HL-60 (cell line): ENCODE measurements at places on chromosomes 3 and 15.
A peak's percentile ranks its signal among the peaks of the same experiment; 100 is the strongest.

DNA sequence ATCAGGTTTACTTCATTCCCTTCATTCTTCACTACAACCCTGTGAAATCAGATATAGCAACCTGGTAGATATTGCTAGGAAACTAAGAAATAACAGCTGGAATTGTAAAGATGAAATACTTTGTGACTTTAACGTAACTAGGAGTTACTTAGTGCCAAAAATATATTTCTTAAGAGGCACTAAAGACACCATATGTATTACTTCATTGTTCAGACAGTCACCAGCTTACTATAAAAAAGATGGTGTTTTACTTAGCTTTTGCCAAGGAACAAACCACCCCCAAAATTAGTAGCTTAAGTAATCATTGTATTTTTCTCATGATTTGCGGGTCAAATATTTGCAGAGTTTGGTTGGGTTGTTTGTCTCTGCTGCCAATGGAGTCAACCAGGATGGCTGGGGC, 62.5 kb downstream of the PROS1 start:
- no peak for DNase-seq

DNA sequence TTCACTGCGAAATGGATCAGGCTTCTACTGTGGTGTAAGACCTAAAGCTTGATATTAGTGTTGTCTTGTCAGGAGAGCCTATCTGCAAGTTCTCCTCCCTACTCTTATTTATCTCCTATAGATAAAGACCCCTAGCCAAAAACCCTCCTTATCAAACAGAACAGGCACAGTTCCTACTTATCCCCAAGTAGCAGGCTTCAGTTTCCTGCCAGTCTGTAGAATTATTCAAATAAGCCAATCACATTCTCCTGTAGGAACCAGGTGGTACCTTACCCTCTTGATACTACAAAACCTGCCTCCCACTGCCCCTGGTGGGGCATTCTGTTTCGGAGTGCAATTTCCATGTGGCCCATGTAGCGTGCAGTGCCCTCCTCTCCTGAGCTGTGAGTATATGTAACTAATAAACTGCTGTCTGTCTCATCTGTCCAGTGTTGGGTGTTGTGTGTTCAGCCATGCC, 28.7 kb downstream of the HDGFL3 start:
- DNase-seq = no peak

DNA sequence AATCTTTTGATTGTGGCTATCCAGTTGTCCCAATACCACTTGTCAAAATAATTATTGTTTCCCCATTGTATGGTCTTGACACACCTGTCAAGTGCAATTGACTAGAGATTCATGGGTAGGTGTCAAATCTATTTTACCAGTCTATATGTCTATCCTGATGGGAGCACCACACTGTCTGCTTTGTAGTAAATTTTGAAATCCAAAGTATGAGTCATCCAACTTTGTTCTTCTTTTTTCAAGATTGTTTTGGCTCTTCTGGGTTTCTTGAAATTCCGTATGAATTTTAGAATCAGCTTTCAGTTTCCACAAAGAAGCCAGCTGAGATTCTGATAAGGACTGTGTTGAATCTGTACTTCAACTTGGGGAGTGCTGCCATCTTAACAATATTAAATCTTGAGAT, 71.9 kb downstream of the CSNK1G1 start:
- peak; percentile 34 for DNase-seq

DNA sequence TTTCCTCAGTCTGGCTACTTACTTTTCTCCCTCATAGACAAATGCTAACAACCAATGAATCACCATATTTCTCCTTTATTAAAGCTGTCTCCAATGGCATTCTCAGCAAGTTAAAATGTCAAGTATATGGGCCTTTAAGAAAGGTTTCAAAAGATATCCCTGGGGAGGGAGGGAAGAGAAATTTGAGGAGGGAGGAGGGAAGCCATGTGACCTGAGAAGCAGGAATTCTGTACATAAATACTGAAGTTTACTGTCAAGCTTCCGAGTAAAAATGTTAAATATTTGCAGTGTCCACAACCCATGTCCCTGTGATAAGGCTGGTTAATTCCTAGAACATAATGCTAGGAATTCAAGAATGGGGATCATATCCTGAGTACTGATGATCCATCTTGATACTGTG, 175.9 kb downstream of the CNTN4 start:
- no peak for DNase-seq

- no peak for DNase-seq
Observed at GRCh38 chr3:182567700-182568099, 225.6 kb upstream of the ATP11B start.

DNA sequence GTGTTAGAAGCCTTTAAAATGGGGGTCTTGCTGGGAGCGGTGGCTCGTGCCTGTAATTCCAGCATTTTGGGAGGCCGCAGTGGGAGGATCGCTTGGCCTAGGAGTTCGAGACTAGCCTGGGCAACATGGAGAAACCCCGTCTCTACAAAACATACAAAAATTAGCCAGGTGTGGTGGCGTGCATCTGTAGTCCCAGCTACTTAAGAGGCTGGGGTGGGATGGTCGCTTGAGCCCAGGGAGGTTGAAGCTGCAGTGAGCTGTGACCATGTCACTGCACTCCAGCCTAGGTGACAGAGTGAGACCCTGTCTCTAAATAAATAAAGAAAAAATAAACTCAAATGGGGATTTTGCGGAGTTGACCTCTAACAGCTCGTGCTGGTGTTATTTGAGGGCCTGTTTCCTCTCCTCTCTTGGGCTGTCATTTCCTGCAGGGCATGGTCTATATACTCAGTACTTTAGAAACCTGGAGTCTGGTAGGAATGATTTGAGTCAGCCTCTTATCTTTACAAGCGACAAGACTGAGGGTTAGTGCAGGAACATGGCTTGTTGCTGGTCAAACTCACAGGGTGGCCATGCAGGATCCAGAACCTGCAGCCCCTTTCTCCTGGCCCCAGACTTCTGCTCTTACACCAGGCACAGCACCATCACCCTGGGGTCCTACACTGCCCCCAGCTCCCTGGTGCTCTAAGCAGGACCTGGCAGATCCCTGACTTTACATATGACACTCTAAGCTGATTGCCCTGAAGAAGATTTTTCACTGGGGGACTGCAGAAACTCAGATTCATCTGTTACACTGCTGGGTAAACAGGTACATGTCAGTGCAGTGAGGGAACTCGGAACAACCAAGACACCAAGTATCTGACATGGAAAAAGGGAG, 15.1 kb downstream of the EHD4 start:
- DNase-seq = no peak

DNA sequence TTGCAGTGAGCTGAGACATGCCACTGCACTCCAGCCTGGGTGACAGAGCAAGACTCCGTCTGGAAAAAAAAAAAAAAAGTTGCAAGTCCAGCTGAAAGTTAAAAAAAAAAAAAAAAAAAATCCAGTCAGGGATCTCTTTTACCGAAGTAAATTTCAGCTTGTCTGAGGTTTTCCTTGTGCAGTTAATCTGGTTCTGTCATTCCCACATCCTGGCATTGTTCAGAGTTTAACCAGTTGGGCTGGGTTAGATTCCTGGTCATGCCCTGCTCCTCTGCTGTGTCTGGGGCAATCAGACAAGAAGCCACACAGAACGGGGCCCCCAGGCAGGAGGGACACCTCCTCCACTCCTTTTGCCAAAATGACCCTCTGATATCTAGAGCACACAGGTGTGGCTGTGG, 84.1 kb upstream of the KLHL25 start:
- no peak for DNase-seq

DNA sequence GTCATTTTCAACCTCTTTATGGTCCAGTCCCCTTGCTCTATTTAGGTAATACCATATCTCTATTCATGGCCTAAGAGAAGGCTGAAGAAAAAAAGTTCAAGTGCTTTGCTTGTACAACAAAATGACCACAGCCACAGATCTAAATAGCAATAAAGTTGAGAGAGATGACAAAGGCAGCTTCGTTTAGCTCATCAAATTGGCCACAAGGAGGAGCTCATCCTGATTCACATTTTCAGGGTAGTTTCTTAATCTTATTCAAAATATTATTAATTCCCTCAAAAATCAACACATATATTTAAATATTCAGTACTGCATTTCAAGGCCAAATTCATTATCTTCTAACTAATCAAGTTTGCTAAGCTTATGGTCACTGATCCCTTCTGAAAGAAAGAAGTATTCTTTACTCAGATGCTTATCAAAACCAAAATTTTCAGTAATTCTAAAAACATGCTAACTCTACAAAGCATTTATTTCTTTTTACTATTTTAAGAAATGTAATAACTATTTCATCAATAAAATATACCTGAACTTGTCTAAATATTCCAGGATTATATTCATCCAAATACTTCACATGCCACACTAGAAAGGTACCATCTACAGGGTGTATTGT, 85.5 kb downstream of the DMXL2 start:
- no peak for DNase-seq

GRCh38 chr15:90570643-90571042, 40.9 kb downstream of the CRTC3 start:
- no peak for DNase-seq

DNA sequence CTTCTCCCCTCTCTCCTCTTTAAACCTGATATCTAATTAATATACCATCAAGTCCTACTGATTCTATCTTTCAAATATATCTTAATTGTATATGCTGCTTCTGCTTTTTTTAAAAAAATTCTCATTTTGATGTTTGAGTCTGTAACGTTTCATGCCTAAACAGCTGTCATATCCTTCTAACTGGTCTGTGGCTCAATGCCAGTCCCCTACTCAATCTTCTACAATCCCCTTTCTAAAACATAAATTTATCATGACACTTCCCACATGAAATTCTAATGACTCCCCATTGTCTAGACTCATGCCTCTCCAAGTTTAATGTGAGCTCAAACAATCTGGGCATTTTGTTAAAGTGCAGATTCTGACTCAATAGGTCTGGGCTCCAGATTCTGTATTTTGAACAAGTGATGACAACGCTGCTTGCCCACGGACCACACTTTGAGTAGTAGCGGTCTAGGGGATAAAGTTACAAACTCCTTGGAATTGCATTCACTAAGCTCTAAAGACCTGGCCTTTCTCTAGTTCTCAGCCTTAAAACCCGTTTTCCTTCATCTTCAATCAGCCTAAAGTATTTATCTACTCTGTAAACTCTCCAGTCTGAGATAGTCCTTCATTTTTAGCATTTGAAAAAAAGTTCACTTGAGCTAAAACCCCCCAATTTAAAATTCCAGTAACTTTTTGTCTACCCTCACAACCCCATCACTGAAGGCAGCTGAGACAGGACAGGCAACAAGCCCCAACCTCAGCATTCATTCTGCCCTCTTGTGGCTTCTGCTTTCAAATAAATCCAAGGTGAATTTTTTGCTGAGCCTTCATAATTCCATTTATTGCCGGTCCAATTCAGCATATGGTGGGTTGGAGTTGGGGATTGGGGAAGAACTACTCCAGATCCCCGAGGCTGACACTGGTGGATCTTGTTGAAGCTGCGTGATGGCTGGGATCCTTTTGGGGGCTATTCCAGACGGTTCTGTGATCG, 88.1 kb upstream of the THRB start:
- DNase-seq = no peak

GRCh38 chr3:163587342-163587741, 1491.0 kb downstream of the SI start:
- DNase-seq = no peak

DNA sequence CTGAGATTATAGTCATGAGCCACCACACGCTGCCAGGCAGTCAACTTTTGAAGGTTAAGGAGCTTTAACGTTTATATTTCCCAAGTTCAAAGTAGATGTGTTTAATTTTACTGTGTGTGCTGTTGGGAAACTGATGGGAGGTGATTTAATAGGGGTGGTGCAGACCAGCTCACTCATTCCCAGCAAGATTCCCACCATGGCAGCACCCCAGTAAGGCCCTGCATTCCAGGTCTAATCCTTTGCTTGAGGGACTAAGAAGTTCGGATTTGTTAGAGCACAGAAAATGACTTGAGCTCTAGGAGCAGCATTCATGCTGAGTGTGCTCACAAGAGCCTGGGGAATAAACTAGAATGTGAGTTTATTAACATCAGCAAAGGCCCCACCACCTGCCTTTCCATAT, 25.2 kb downstream of the TSEN2 start:
- no peak for DNase-seq

GRCh38 chr15:31824024-31824423, 206.3 kb upstream of the CHRNA7 start:
- DNase-seq = no peak

DNA sequence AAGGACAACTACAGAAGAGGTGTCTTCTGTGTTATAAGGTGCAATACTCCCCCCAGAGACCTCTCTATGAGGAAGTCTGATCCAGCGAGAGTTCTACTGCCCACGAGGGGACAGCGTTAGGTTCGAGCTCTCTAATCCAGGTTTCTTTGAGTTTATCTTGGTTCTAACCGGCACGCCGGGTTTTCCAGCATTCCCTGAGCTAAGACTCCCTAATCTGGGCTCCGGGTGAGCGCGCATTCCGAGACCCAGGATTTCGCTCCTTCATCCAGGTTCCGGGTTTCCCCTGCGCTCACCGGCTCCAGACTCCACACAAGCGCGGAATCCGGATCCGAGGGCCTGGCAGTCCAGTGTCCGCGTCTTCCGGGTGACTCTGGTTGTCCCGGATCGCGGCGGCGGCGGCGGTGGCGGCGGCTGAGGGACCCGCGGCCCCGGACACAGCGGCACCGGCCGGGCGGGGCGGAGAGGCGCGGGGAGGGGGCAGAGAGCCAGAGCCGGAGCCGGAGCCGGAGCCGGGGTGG, at the start of gene ZNF609:
TSS of gene ZNF609 (plus strand) at position 373 of the 518 bp plus-strand sequence. CDS start 38,842 bp downstream, outside the sequence.
- DNase-seq = peak; percentile 82

GRCh38 chr3:133054586-133054985, 16.4 kb downstream of the TMEM108 start:
- DNase-seq = no peak

DNA sequence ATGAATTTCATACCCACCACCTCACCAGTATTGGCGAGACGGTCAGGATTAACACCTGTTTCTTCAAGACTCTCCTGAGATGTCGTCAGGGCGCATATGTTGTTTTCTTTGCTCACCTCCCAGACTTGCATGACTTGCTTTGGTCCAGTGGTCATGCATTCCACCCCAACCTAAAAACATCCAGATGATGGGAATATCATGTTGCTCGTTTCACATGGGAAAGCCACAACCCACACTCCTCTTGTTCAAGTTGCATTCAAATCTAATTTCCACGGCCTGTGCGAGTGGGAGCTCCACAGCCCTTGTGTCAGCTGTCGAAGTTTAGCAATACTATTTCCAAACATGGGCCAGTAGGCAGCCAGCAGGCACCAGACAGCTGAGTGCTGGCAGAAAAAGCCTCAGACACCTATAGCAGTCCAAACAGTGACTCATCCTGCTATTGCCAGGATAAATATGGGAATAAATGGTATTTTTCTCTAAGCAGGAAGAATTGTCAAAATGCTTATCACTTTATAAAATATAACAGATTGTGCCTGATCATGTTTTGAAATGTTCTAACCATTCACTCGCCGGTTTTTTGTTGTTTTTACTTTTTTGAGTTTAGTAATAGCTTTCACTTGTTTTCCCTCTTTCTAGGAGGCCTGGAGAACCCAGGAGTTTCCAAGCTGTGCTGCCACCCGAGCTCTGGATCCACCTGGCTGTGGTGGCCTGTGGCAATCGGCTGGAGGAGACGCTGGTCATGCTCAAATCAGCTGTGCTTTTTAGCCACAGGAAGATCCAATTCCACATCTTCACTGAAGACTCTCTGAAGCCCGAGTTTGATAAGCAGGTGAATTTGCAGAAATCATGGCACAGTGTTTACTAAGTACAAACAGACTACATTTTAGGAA, 20.1 kb downstream of the GXYLT2 start:
- DNase-seq = no peak

- DNase-seq = no peak
Observed at GRCh38 chr3:133113927-133114597, 75.9 kb downstream of the TMEM108 start.

GRCh38 chr3:157082305-157082982, 77.5 kb downstream of the CCNL1 start:
- DNase-seq = no peak

- no peak for DNase-seq
Observed at GRCh38 chr15:67092752-67093503, 27.5 kb downstream of the SMAD3 start.
